ENCODE measurements at places on chromosomes 3 and 15.

DNA sequence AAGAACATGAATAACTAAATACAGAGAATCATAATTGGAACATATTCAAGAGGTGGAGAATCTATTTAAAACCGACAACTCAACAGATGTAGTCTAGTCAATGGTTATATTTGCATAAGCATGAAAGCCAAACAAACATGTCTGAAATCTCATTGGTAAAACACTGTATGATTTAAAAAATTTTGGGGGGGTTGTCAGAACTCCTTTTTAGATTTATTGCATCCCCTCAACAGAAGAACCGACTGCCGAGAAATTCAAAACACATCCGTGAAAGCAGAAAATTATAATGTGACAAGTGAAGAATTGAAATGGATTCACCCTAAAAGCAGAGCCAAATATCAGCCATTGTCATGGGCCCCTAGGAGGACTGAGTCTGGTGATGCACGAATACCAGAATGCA lies 633.4 kb upstream of the KCNMB2 start:
- DNase-seq: no peak

GRCh38 chr3:56494679-56495322 lies 26.5 kb upstream of the ERC2 start:
- peak; percentile 85 for DNase-seq

DNA sequence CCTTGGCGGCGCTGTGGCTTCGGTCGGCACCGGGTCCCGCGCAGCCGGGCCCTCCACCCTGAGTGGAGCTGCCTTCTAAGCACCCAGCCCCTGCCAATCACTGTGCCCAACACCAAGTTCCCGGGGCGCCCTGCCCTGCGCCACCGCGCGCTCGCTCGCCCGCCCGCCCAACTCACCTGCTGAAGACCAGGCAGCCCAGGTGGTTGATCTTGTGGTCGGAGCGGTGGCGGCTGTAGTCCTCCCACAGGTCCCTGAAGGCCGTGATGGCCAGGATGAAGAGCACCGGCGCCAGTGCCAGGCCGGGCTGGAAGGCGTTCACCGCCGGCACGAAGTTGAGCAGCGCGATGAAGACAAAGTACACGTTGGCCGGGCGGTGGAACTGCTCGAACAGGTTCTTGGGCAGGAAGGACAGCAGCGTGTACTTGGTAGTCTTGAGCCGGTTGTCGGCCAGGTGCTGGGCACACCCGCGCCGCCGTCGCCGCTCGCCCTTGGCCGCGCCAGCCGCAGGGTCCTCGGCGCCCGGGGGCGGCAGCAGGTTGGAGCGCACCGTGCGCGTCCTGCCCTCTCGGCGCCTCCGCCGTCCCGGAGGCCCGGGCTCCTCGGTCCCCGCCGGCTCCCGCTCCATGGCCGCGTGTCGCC lies 536 bp downstream of the ATP10A start:
- DNase-seq: peak; percentile 43

GRCh38 chr3:146040630-146041029 lies 120.4 kb downstream of the PLOD2 start:
- no peak for DNase-seq

- DNase-seq: no peak
These were observed 27.5 kb downstream of the TMEM158 start for GRCh38 chr3:45198264-45199260.

- DNase-seq: no peak
These were observed 174.5 kb upstream of the GAP43 start for GRCh38 chr3:115448851-115449250.

- DNase-seq: no peak
These were observed 129.6 kb downstream of the ADAMTS17 start for GRCh38 chr15:100211855-100212850.
